Thoracic aorta (tissue), 2 donors: ENCODE measurements at places on chromosomes 3 and 15. TPM values are rescaled to one million over a fixed set of nuclear protein-coding genes. Genes with fewer than 3 reads are reported as not detected.

SLC2A2 gene
- total RNA-seq, result not detected

DNA sequence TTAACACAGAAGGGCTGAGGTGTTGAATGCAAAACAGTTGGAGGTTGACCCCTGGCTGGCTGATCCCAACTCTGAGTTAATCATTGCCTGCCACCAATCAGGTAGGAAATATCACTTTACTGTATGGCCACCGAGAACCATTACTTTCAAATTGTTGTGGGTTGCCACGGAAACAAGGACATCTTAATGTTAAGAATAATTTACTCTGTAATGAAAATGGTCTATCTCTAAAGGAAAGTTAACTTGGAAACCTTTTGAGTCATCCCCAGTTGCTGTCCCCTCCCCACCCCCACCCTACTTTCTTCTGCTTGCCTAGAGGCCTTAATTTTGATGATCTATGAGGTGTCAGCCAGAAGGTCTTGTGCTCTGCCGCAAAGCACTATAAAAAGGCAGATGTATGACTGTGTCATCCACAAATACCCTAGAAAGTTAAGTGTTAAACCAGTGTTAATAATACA, 78.7 kb upstream of the SNRK start:
- no peaks in the 10 kb centered on the region for H3K27me3 ChIP-seq
- no peaks in the 10 kb centered on the region for H3K4me1 ChIP-seq
- no peaks in the 10 kb centered on the region for H3K36me3 ChIP-seq

- H3K27ac ChIP-seq, result peak overlapping the region; percentile 26
- no peaks in the 10 kb centered on the region for H3K36me3 ChIP-seq
- H3K4me3 ChIP-seq, result peak overlapping the region; percentile 31
- no peaks in the 10 kb centered on the region for H3K27me3 ChIP-seq
Measured at GRCh38 chr15:78061963-78062427, 15.5 kb downstream of the TBC1D2B start.

- no peak for DNase-seq
- H3K36me3 ChIP-seq, result peaks cover 3% of the 10 kb centered on the region
- H3K27ac ChIP-seq, result no peak overlapping the region
- H3K27me3 ChIP-seq, result no peaks in the 10 kb centered on the region
Measured at GRCh38 chr3:48697952-48698351, 12.2 kb upstream of the NCKIPSD start.

- no peak overlapping the region for H3K4me3 ChIP-seq
- no peak overlapping the region for H3K27ac ChIP-seq
- no peaks in the 10 kb centered on the region for H3K4me1 ChIP-seq
- H3K27me3 ChIP-seq, result no peaks in the 10 kb centered on the region
- DNase-seq, result no peak
Measured at GRCh38 chr15:101568309-101568708, 78.8 kb upstream of the PCSK6 start.

DNA sequence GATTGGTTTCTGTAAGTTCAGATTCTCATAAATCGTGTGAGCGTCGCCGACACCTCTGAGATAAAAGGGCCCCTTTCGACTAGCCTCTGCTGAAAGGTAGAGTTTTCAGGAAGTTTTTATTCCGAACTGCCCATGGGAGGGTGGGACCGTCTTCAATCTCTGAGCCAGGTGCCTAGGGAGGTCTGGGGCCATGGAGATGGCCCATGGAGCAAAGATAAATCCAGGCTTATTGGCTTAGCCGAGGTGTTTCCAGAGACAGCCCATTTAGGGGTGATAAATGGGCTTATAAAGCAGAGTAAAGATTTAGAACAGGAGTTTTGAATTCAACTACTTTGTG, 442 bp downstream of the QTRT2 start:
- DNase-seq, result no peak
- H3K36me3 ChIP-seq, result no peaks in the 10 kb centered on the region
- H3K27ac ChIP-seq, result peak overlapping the region; percentile 34

- DNase-seq, result no peak
- no peaks in the 10 kb centered on the region for H3K36me3 ChIP-seq
- H3K4me3 ChIP-seq, result no peak overlapping the region
- no peaks in the 10 kb centered on the region for H3K27me3 ChIP-seq
Measured at GRCh38 chr15:101411085-101411484, 78.4 kb downstream of the PCSK6 start.

DNA sequence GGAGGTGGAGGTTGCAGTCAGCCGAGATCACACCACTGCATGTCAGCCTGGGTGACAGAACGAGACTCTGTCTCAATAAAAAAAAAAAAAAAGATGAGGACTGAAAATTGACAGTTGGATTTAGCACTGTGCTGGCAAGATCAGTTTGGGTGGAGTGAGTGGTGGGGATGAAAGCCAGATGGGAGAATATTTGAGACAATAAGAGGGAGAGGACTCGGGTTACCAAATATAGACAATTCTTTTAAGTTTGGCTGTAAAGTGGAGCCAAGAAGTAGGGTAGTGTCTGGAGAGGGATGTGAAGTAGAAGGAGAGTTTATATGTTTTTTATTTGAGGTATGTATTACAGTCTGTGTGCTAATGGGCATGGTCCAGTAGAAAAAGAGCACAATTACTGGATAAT, 20.4 kb downstream of the TMOD3 start:
- no peaks in the 10 kb centered on the region for H3K27me3 ChIP-seq
- DNase-seq, result no peak
- H3K4me3 ChIP-seq, result no peak overlapping the region
- H3K27ac ChIP-seq, result no peak overlapping the region

LSAMP gene
- 1.9 TPM for total RNA-seq

- no peaks in the 10 kb centered on the region for H3K27me3 ChIP-seq
- no peaks in the 10 kb centered on the region for H3K36me3 ChIP-seq
- no peaks in the 10 kb centered on the region for H3K4me1 ChIP-seq
Measured at GRCh38 chr15:66860844-66861243, 158.8 kb downstream of the SMAD6 start.

CEP97 gene
- 4.7 TPM for total RNA-seq

DNA sequence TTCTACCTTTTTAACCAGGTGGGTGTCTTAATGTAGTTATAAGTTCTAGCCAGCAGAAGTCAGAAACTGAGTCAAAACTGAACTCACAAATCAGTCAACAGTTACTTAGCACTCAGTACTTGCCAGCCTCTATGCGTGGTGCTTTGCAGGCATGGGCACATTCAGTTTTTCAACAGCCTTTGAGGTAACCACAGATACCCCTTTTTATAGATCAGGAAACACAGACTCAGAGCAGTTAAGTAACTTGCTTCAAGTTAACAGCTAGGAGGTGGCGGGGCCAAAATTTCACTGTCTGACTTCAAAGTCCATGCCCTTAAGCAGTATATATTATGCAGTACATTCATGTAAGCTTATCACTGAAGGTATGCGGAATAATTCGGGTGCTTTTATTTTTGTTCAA, 139.4 kb downstream of the FHIT start:
- no peak overlapping the region for H3K27ac ChIP-seq
- no peaks in the 10 kb centered on the region for H3K4me1 ChIP-seq
- H3K36me3 ChIP-seq, result no peaks in the 10 kb centered on the region
- H3K4me3 ChIP-seq, result no peak overlapping the region
- no peaks in the 10 kb centered on the region for H3K27me3 ChIP-seq
